ENCODE measurements at places on chromosomes 5 and 9. TPM values are rescaled to one million over a fixed set of nuclear protein-coding genes. Genes with fewer than 3 reads are reported as not detected.

Gene SLC25A48
- total RNA-seq, result not detected

Gene GMCL2
- total RNA-seq, result not detected

Gene RABGAP1
- total RNA-seq, result 33.8 TPM

Gene AHRR
- total RNA-seq, result 0.31 TPM

Gene SNX18
- total RNA-seq, result 83.6 TPM

Gene FPGS
- total RNA-seq, result 44.4 TPM
